ENCODE measurements at places on chromosomes 16 and 17.

- no peak for DNase-seq
Observed at GRCh38 chr16:85541980-85542900, 70.9 kb upstream of the GSE1 start.

GRCh38 chr17:49210158-49211029, at the start of the genes ABI3 and GNGT2:
TSS of gene ABI3 (plus strand) at chr17:49210707. CDS start at chr17:49210725, 18 bp downstream.
TSS of gene GNGT2 (minus strand) at chr17:49210574. CDS start at chr17:49207422, 3,152 bp downstream.
- DNase-seq = peak; percentile 70

DNA sequence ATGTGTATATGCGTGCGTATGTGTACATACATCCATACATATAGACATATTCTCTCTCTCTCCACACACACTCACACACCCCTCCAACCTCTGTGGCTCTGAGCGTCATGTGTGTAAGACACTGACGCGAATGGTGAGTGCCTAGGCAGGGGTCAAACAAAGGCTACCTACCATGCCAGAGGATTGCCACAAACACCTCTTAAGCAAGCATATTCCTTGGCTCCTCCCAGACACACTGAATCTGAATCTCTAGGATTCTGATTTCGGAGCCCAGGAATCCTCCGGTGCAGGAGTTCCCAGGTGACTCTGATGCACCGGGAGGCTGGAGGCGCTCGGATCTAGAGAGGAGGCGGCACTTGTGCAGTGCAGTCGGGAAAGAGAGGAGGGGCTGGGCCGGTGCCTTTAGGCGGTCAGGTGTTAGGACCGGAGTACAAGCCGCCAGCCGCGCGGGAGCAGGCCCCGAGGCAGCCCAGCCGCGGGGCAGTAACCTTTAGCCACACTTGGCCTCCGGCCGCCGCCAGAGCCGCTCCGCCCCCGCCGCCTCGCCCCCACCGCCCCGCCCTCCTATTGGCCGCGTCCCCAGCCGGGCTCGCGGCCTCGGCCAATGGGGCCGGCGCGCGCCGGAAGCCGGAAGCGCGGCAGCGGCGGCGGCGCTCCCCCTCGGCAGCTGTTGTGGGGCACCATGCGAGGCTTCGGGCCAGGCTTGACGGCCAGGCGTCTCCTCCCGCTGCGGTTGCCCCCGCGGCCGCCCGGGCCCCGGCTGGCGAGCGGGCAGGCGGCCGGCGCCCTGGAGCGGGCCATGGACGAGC, at the start of gene MLYCD:
TSS of gene MLYCD (plus strand) at position 653 of the 809 bp plus-strand sequence. CDS start at position 683, 30 bp downstream.
- peak; percentile 90 for DNase-seq

- no peak for DNase-seq
Observed at GRCh38 chr16:22369221-22369811, 5.1 kb downstream of the CDR2 start.

- DNase-seq = no peak
Observed at GRCh38 chr17:55140809-55141208, 124.0 kb upstream of the HLF start.

GRCh38 chr16:68892214-68892613, 48.9 kb downstream of the TANGO6 start:
- DNase-seq = no peak

GRCh38 chr17:79812353-79813258, 15.7 kb upstream of the CBX8 start:
- peak; percentile 16 for DNase-seq

DNA sequence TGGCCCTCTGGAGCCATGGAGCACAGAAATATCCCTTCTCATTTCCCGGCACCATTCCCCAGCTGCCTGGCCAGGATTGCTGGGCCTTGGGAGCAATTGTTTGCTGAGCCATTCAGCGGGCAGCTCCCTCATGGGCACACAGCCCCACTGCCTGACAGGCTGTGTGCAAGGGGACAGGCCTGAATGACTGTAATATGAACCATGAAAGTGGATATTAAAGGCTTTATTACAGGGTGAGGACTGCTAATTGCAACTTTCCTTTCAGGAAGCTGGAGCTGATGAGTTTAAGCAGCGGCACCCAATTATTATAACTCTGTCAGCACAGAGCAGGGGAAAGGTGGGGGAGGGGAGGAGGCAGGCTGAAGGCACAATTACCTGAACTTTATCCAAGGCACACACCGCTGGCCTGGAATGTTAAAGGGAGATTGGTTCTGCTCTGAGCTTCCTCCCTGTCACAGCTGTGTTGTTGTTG, 159.8 kb upstream of the SDK2 start:
- peak; percentile 38 for DNase-seq

DNA sequence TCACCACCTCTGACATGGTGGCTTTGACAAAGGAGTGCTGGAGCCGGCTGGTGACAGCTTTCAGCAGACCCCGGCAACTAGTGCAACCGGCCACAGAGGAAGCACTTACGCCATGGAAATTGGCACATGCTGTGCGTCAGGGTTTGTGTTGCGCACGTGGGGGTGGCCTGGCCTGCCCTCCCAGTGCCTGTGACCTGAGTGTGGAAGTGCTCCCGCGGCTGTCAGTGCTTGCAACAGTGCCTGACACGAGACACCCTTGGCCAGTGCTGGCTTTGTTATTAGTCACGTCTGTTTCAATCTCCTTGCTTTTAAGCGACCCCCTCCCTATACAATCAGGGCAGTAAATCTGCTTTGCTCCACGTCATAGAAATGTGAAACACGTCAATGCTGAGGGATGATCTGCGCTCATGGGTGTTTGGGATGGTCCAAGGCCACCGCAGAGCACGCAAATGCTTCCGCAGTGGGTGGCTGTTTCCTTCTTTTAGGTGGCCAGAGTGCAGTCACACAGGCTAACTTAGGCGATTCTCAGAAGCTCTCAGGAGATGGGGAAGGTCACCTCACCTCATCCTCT, 64.3 kb downstream of the PGS1 start:
- DNase-seq = peak; percentile 64

GRCh38 chr16:68526143-68526781, 12.8 kb upstream of the ZFP90 start:
- no peak for DNase-seq

GRCh38 chr17:81050645-81051625, 16.0 kb downstream of the BAIAP2 start:
- DNase-seq = no peak
